ENCODE measurements at places on chromosomes 2 and 18.

- no peak for DNase-seq
Observed at GRCh38 chr2:141392517-141393213, 738.2 kb downstream of the LRP1B start.

DNA sequence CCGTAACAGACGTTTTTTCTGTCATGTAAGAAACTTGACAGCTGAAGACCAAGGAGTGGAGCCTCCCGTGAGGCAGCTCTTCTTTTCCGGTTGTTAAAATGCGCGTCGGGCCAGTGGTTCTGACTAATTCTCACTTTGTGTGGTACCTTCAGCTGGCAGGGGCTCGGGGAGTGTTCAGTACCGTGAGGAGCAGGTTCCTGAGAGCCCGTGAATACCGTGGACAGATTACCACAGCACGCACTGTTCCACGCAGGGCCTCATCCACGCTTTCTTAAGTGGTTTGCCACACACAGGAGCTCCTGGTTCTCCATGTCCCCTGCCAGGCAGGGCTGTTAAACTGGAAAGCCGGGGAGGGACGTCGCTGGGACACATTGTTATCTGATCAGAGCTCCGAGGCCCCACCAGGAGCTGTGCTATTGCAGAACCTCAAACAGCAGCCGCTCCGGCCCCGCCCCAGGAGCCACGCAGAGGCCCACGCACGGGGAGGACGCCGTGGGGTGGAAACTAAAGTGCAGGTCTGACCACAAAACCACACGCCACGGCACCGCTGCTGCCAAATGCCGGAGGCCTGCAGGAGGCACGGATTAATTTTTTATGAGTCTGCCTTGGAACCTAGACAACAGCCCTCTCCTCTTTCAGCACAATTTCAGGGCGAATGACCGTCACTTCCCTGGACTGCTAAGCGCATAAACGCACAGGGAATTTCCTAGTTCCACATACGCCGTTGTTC is 43.3 kb downstream of the NFATC1 start:
- no peak for DNase-seq

DNA sequence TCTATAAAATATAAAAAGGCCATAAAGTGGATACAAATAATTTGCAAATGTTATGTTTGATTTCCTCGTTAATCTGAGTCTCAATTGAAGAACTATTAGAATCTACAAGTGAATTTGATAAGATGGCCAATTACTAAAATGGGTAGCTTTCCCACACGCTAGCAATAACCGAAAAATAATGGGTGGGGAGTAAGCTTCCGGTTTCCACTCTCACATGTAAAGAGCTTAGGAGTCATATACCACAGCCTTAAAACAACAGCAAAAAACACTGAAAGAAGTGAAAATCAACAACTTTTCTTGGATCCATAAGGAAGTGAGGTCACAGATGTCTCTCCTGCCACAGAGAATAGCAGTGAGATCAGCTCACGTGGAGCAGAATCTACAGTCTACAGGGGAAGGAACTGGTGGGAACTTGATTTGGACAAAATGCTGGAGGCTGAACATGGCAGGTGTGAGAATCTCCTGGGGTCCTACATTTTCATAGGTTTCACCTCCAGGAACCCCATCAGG is 18.6 kb downstream of the THAP4 start:
- no peak for DNase-seq

- DNase-seq, result no peak
Observed at GRCh38 chr2:17610521-17610920, 70.0 kb downstream of the VSNL1 start.

- DNase-seq, result no peak
Observed at GRCh38 chr18:8699948-8700347, 5.4 kb upstream of the MTCL1 start.
